ENCODE measurements at places on chromosomes 7 and 10. TPM values are rescaled to one million over a fixed set of nuclear protein-coding genes. Genes with fewer than 3 reads are reported as not detected.

CLCN1 gene
- total RNA-seq, result under 0.01 TPM

AKR1C8 gene
- total RNA-seq, result not detected

ECHDC3 gene
- 22.7 TPM for total RNA-seq

VSTM2A gene
- not detected for total RNA-seq

SLC26A5 gene
- not detected for total RNA-seq
